Amygdala (tissue), 56 donors: ENCODE measurements at places on chromosomes 12 and 14.

DNA sequence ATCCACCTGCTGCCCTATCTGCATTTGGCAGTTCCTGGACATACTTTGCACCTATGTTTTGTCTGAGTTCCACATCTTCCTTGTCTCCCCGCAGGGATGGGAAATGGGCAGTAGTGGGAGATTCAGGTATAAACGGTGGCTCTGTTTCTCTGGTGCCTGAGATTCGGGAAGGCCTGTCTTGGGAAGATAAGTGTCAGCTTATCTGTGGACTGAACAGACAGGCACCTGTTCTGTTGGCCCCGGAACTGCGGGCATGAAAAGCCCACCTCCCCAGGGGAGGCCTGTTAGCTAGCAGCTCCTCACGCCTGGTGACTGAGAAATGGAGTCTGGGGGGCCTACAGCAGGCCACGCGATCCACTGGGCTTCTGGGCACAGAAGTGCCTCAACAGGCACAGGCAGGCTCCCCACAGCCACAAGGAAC, 5.8 kb downstream of the PHB2 start:
- no peak for DNase-seq

DNA sequence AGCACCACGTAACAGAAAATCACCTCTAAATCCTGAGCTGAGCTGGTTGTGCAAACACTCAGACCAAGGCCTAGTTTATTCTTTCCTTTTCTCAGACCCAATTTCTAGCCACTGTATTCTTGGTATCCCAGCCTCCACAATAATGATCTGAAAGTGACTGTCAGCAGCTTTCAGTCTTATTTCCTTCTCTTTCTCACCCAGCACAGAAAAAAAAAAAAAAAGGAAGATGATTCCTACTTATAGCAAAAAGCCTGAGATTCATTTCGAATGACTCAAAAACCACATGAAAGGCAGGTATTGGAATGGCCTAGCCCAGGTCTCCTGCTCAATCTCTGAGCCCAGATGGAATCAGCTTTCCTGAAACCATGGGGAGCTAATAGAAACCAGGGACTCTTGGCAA, 298.6 kb upstream of the PPFIA2 start:
- DNase-seq = no peak

- DNase-seq = no peak
These were observed 217.1 kb downstream of the CHST11 start for GRCh38 chr12:104673696-104674482.

DNA sequence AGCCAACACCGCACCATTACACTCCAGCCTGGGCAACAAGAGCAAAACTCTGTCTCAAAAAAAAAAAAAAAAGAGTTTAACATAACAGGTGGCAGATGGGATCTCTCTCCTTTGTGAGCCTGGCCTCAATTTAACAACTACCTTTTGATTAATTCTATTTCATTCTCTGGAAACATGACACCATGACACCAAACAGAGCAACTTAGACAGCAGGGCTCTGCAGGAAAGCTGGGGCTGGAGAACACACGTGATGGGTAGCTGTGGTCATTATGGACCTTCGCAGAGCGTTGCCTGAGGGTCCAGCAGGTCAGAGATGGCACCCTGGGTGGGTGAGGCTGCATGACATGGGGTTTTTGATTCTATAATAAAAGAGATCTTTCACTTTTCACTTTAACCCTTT, 1.7 kb upstream of the DGLUCY start:
- DNase-seq = no peak

DNA sequence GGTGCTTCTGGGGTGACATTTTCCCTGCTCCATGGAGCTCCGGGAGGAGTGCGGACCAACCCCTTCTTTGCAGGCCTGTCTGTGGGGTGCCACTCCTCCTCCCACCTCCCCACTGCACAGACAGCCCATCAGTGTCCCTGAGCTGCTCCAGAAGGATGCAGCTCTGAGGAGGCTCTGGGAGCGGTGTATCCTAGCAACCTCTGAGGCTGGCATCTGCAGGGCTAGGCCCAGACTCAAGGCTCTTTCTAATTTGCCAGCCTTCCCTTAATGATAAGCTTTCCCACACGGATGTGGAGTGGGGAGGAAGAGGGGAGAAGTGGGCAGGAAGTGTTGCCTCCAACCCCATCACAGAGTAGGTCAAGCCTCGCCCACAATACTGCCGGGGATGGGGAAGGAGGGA, 59.7 kb downstream of the CALM1 start:
- peak; percentile 30 for DNase-seq

DNA sequence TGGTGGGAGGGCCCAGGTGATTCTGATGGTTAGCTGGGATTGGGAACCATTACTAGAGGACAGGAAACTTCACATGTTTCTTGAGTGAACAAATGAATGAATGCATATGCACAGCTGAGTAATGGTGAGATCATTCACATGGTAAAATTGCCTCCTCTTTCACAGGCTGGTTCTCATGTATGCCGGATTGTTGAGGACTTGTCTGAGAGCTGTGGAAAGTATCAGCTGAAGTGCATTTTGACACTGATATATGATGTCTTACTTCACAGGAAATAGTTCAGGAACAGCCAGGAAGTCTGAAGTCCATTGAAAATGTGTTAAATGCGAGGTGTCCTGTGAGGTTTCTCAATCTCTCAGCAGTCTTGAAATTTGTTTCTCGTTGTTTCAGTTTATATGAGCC, 77.6 kb upstream of the DACT1 start:
- DNase-seq = no peak

GRCh38 chr12:122527478-122527944, 462 bp downstream of the KNTC1 start:
- no peak for DNase-seq

DNA sequence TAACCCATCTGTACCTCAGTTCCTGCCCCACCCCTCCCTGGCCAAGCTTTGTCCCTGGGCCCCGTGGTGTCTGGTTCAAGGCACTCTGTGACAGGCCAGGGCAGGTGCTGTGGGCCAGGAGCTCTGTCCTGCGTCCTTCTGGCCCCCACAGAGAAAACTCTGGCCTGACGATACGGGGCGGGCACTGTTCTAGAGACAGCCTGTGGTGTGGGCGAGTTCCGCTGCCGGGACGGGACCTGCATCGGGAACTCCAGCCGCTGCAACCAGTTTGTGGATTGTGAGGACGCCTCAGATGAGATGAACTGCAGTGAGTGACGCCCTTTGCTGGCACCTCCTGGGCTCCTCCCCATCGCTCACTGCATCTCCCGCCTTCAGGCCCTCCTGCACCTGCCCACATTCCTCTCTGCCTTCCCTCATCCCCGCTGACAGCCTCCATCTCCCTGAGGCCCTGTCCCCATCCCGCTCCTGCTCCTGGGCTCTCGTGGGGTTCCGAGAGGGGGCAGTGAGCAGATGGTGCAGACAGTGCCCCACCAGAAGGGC, 22.8 kb upstream of the NXPH4 start:
- no peak for DNase-seq

DNA sequence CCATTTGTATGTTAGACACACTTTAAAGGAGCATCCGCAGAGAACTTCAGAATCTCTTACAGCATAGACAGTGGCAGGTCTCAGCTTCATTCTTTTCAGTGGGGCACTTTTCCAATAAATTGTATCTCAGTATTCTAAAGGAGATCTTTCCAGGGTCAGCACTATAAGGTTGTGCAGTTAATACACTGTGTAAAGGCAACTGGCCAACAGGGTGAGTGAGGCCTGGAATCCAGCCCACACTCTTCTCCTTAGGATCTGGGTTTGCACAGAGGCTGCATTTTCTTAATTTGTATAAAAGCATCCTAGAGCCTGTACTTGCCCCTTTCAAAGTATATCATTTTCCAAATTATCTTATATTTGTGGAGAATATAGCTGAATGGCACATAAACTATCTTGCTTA, 94.2 kb downstream of the MYF5 start:
- DNase-seq = no peak

- no peak for DNase-seq
These were observed 71.4 kb downstream of the PAPOLA start for GRCh38 chr14:96573473-96574100.

DNA sequence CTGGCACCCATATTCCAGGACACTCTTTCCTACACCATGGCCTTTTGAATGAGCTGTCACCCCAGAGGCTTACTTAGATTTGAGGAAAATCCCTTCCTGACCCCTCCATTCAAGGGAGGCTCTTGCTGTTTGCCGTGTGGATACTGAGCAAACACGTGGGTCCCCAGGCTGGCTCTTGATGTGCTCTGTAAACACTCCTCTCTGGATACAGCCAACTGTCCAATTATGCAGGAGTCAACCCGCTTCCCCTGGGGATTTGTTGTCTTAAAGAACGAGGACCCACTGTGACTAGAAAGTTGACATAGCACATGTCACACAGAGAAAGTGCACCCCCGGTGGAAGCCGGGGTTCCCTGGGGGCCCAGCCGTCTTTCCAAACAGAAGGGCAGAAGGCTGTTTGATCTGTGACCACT, 75.8 kb upstream of the CEP83 start:
- DNase-seq = no peak

DNA sequence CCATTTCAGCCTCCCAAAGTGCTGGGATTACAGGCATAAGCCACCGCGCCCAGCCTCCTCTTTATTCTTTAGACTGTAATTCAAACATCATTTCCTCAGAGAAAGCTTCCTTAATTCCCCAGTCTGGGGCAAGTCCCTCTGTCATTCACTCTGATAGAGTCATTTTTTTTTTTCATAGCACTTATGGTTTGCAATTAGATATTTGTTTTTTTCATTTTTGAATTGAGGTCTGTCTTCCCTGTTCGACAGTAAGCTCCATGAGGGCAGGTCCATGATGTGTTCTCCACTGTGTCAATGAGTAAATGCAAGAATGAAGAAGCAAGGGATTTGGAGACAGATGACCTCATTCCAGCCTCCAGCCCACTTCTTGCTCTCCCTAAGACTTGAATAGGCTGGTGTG, 12.1 kb downstream of the ASIC1 start:
- DNase-seq = no peak

DNA sequence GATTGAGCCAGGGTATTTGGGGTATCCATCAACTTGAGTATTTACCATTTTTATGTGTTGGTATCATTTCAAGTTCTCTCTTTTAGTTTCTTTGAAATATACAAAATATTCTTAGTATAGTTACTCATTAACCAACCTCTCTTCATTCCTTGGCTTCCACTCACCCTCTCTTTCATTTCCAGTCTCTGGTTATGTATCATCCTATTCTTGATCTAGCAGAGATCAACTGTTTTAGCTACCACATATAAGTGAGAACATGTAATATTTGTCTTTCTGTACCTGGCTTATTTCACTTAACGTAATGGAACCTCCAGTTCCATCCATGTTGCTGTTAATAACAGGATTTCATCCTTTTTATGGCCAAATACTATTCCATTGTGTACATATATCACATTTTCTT, 86.9 kb downstream of the DACT1 start:
- DNase-seq = no peak

DNA sequence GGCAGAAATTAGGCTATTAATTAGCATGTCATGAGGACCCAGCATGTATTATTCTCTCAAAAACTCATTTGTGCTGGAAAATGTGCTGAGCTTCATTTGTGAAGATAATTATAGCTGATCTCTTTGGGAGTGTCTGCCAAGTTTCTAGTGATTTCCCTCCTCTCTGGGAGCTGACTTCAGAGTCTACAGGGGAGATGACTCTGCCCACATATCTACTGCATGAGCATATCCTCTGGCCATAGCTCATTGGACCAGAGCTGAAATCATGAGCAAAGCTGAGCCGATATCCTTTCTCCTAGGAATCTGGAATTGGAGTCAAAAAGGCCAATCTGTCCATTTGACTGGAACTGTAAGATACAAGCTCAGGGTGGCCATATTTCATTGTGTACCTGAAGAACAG, 5.9 kb downstream of the CCDC198 start:
- no peak for DNase-seq

GRCh38 chr14:103576371-103577024, 13.7 kb downstream of the COA8 start:
- DNase-seq = peak; percentile 47

GRCh38 chr12:31057671-31058070, 16.0 kb upstream of the DDX11 start:
- no peak for DNase-seq

GRCh38 chr12:89311703-89312293, 40.5 kb downstream of the DUSP6 start:
- DNase-seq = no peak

DNA sequence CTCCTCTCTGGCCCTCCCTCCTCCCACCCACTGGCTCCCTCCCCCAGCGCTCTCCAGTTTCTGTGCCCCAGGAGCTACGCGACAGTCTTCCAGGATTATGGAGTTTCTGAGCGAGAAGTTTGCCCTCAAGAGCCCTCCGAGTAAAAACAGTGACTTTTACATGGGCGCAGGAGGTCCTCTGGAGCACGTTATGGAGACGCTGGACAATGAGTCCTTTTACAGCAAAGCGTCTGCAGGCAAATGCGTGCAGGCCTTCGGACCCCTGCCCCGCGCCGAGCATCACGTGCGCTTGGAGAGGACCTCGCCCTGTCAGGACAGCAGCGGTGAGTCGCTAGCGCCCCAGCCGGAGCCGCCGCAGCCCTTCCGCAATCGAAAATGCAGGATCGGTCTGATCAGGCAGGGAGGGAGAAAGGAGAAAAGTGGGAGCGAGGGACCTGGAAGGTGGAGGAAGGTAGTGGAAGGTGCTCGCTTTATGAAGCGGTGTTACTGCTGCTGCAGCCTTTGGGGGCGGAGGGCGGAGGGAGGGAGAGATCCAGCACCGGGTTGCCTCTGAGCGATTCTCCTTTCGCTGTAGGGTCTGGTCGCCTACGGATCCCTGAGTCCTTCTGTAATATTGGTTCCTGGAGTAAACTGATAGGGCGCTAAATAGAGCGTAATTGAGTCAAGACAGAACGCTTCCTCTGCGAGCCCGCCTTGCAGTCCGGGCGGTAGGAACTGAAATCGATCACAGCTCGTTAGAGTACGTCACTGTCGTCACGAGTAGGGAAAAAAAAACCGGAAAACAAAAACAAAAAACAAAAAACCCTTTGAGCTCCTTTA, at the start of gene ALX1:
ALX1 (plus strand) TSS at position 56 of the 819 bp plus-strand sequence; CDS start at position 98, 42 bp downstream.
- no peak for DNase-seq

DNA sequence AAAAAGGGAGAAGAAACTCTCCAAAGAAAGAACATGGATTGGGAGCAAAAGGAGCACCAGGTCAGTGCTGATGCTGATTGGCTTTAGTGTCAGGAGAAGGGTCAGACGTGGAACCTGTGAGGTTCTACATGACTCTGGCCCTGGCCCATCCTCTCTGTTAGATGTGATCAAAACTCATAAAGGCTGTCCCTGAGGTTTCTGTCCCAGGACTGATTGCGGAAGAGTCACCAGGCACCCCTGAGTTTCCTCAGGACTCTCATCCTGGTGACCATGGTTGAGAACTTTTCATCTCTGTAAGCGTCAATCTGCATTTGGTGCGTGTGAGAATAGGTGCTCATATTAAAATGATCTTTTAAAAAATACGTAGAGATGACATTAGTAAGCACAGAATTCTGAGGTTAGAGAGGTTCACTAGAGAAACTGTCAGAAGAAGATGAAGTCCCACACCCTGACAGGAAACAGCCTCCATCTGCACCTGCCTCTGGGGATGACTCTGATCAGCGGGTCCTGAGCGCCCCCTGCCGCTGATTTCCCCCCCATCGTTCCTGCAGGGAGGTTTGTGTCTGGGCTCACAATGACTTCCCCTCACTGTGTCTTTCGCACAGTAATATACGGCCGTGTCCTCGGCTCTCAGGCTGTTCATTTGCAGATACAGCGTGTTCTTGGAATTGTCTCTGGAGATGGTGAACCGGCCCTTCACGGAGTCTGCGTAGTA, 741.8 kb downstream of the TMEM121 start:
- no peak for DNase-seq

GRCh38 chr12:57261428-57261865, 10.5 kb upstream of the STAC3 start:
- DNase-seq = no peak
